Heart left ventricle (tissue), 16 donors: ENCODE measurements at places on chromosomes 2 and 18.

DNA sequence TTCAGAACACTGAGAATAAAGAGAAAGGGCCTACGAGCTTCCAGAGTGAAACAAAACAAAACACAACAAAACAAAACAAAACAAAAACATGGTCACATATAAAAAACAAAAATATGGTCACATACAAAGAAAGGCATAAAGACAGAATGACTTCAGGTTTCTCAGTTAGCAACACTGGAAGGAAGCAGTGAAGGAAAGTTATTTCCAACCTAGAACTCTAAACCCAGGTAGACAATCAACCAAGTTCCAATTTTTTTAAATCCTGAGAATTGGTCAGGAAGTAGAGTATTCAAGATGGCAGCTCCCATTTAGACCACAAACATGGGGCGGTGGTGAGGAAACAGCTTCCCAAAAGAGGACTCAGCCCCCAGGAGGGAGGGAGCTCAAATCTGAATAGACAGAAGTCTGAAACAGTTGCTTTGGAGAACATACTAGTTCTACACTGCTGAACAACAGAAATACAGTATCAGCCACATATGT lies 9.1 kb downstream of the DRC1 start:
- DNase-seq = no peak

DNA sequence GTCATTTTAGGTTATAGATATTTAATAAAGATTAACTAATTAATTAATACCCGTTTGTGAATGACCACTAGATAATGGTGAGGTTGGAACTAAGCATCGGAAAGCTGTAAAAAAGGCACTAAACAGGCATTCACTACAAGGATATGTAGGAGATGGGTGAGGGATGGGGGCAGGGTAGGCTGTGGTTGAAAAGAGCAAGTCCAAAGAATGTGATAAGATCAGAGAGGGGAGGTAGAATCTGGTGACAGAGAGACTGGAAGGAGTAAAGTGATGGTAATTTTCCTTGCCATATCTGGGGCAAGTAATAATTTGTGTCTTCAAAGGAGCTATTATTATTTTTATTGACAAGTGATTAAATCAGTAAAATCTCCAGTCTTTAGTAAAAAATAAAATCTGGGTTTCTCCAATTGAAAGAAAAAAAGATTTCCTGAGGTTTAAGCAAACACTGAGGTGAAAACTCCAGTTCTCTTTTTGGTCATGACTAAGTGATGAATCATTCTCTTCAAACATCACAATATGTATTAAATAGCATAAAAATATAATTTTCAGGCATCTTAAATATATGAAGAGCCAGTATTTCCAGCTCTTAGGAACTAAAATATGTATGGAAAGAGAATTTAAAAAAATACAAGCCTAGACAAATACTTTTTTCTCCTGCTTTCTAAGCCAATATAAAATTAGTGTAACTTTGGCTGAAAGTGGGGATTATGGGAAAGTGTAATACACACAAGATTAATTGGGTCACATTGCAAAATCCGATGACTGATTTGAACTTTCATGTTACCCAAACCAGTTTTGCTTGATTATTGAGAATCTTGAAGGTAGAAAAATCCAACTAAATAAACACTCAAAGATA lies 259.1 kb upstream of the RBMS1 start:
- no peak for DNase-seq

DNA sequence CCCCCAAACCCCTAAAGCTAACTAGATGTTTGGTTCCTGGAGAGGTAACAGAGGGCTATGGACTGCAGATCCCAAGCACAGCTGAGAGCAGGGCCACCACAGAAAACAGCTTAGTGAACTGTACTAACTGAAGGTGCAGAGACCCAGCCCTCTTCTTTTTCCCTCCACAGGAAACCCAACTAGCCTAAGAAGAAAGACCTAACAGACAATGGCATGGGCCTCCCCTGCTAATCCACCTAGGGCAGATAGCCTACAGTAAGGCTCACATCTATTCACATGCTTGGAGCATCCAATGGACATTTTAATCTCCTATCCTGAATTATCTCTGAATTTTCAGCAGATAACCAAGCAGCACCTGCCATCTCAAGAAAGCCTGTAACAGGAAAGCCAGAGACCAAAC lies 8.8 kb upstream of the FECH start:
- no peak for DNase-seq

DNA sequence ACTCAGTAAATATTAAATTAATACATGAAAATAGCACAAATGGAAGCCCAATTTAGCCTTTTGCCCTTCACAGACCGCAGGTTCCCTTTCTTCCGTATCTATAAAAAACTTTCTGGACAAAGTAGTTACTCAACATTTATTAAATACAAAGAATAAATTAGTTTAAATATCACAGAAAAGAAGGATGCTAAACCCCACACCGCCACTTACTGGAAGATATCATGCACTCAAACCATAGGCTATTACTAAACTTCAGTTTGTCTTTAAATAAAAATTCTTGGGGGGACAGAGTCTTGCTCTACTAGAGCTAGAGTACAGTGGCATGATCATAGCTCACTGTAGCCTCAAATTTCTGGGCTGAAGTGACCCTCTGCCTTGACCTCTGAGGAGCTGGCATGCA lies 120.7 kb upstream of the FHL2 start:
- no peak for DNase-seq

GRCh38 chr2:212721026-212721451 lies 182.4 kb upstream of the ERBB4 start:
- peak; percentile 59 for DNase-seq

- no peak for DNase-seq
These were observed 12.4 kb downstream of the COPS8 start for GRCh38 chr2:237097911-237098702.

DNA sequence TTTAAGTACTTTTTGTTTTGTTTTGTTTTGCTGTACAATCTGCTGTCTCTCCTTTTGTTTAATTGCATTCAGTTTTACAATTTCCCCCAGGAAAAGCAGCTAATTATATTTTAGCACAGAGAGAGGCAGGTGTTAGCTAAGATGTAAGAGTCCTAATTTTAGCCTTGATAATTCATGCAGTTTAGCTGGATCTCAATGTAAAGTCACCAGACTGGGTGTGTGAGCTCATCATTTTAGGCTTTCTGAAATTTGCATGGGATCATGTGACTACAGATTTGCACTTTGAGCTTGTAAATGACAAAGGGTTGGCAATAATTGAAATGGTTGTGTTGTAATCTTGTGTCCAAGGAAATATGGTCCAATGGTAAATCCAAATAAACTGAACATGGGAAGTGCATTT lies 68.5 kb downstream of the ETAA1 start:
- no peak for DNase-seq

GRCh38 chr2:62175728-62176127 lies 20.2 kb upstream of the B3GNT2 start:
- peak; percentile 52 for DNase-seq

- DNase-seq = no peak
These were observed 712.7 kb upstream of the FAM98A start for GRCh38 chr2:34311816-34312215.
